ENCODE measurements at places on chromosomes 2 and 18.

- DNase-seq = no peak
These were observed 36.8 kb downstream of the PDIA6 start for GRCh38 chr2:10775831-10776230.

DNA sequence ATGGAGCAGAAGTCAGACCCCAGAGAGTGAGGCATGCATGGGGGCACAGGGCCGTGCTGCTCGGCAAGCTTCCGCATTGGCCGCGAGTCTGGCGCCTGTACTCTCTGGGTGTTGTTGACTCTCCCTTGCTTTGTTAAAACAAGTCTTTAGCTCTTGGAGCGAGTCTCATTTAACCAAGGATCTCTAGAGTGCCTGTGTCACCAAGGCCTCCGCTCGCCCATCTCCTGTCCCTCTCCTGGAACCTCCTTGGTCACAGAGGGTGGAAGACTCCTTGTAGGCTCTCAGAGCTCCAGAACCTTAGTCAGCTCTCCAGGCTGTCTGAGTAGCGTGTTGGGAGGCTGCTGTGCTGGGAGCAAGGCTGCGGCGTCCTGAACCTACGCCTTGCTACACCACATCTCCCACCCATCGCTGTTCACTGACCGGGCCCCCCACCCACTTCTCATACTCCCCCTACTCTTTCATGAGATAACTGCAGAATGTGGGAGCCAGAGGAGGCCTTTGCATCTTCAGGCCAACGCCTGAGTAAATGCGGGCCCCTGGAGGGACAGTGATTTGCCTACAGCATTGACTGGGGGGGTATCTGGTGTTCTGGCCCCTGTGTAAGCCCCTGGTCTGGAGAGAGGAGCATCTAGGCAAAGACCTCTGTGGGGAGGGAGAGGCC is 66.1 kb downstream of the CIB4 start:
- no peak for DNase-seq

DNA sequence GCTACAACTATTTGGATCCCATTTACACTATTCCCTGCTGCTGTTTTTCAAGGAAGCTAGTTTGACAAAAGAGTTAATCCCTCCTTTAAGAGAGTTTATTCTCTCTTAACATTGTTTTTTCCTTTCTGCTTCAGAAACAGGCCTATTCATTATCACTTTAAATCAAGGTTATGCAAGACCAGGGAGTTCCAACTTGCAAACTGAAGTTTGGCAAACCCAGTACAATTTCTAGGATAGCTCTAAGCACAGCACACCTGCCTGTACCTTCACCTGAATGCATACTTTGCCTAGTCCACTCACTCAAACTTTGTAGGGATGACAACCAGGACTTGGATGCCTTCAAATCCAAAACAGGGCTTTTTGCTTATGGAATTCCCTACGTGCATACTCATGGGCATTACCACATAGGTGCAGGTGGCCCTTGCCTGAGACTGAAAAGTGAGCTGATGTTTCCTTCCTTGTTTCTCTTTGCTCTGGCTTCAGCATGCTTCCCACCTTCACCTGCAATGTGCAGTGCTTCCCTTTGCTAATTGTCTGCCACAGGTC is 193.8 kb upstream of the MMADHC start:
- no peak for DNase-seq

DNA sequence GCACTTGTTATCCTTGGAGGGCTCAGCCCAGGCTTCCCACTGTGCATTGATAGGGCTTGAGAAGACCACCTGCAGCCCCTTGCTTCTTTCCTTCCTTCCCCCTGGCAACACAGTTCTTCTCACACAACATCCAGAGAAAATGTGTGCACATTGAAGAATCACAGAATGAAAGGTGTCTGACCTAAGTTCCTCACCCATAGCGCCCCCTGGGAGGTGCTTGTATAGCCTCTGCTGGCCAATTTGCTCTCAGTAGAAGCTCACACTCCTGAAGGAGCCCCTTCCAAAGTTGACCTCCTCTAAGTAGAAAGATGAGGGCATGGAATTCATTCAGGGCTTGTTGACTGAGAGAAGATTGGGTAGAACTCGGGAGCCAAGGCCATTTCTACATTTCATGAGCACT is 758.4 kb upstream of the KLHL29 start:
- DNase-seq = no peak

GRCh38 chr2:8607606-8608005 is 74.2 kb upstream of the ID2 start:
- no peak for DNase-seq

- no peak for DNase-seq
These were observed 6.4 kb upstream of the SAG start for GRCh38 chr2:233301248-233301647.

GRCh38 chr2:32938934-32939333 is 7.8 kb upstream of the LTBP1 start:
- no peak for DNase-seq
